ENCODE measurements at places on chromosomes 7 and 10. TPM values are rescaled to one million over a fixed set of nuclear protein-coding genes. Genes with fewer than 3 reads are reported as not detected.
A peak's percentile ranks its signal among the peaks of the same experiment; 100 is the strongest.

- peak; percentile 30 for DNase-seq
These were observed 262.1 kb downstream of the CREB5 start for GRCh38 chr7:28674359-28674782.

DNA sequence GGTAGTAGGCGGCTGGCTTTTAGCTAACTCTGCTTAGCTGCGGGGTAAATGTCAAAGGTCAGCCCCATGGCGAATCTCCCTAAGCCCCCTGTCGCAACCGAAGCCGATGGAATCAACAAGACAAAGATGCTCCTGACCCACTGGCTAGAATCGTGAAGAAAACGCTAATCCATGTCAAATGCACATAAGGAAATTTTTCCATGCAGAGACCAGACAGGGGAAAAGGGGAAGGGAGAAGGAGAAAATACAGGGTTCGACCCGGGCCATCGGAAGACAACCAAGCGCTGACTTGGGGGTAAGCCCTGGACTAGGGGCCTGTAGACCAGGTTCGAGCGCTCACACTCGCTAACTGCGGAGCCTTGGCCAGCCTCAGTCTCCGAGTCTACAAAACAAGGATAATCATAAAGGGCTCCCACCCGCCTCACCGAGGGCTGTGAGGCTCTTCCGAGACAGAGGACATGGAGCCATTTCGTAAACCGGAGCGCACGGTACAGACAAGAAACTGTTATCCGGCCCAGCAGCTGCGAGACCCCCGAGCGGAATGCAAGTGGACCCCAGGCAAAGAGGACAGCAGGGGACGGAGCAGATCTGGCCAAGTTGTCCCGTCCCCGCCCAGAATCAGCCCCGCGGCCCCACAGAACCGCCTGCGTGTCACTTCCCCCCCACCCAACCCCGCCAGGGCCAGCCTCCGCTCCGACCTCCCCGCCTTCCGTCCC lies 507 bp downstream of the SAR1A start:
- DNase-seq: no peak

DNA sequence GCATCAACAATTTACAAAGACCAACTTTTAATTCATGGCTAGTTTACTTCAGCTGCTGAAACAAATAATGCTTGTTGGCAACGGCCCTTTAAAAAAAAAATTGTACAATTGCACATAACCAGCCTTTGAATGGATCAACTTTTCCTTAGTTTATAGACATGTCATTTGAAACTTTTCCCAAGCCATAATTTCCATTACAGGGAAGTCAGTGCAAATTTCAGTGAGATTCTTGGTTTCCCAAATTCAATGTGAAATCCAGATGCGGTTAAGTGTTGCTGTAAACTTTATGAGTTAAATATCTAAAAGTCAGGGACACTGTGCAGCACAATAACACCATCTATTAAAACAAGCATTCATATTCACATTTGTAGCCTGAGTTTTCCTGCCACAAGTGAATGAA lies 182.2 kb downstream of the JAZF1 start:
- no peak for DNase-seq

- DNase-seq: no peak
These were observed 511.1 kb downstream of the GLRX3 start for GRCh38 chr10:130647341-130647740.

Gene MIOS
- total RNA-seq: 34.9 TPM

- DNase-seq: no peak
These were observed 2.5 kb downstream of the GCK start for GRCh38 chr7:44186736-44187135.

- no peak for DNase-seq
These were observed 2.5 kb upstream of the RHBDD2 start for GRCh38 chr7:75876126-75876881.

DNA sequence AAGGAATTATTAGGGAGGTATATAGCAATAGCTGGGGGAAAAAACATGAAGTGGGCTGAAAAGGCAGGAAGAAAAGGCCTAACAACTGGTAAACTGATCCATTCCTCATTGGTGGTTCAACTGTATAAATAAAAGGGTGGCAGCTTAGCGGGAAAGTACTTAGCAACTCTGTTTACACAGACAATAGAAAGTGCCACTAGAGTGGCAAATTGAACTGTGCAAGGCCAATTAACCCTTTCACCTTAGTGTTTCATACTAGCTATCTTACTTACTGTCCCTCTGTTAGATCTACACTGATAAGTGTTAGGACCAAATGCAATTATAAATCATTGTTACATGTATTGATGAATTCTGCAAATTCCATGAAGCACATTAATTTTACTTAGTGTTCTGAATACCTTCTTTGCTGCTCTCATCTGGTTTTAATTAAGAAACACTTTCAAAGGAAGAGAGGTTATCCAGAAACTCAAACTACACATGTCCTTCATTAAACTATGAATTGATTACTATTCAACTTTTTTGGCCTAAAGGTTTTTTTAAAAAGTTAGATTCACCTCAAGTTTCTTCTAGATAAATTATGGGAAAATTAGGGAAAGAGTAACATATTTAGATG lies 28.0 kb downstream of the DNAJC1 start:
- no peak for DNase-seq

DNA sequence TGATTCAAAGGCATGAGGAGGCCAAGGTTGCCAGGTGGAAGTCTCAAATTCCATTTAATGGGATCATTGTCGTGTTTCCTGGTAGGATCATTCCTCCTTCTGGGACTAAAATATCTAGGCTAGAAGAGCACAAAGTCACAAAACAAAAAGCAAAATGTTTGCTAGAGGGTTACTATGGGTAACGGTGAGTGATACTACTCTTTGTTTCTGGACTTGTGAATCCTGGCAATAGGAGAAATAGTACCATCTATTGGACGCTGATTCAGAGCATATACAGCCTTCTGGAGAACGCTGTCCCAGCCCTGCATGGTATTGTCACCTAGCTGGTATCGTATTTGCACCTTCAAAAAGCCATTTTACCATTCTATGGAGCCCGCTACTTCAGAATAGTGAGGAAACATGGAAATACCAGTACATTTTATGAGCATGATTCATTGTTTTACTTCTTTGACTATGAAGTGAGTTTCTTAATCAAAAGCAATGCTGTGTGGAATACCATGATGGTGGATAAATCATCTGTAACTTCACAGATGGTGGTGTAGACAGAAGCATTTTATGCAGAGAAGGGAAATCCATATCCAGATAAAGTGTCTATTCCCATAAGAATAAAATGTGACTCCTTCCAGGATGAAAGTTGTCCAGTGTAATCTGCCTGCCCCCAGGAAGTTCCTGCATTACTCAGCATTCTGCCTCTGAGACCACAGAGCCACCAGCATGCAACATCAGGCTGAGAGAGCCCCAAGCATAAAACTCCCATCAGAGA lies 361.0 kb downstream of the ETV1 start:
- DNase-seq: peak; percentile 17

GRCh38 chr7:120857588-120858573 lies at the start of gene TSPAN12:
Gene TSPAN12, minus strand, starts transcription at chr7:120858144. Its CDS starts 1,381 bp downstream, at chr7:120856763.
- DNase-seq: peak; percentile 66

DNA sequence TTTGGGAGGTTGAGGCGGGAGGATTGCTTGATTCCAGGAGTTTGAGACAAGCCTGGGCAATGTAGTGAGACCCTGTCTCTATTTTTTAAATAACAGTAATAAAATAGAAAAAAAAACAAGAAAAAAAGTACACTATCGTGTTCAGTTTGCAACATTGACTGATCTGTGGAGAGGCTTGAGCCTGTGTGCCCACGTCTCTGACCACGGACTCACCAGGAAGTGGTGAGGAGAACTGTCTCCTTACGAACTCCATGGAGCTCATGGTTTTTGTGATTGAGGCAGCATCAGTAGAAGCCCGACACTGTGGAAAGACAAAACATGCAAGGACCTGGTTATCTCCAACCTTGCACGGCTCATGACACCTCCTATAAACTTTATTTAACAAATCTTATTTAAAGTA lies 23.9 kb upstream of the DNAJB6 start:
- no peak for DNase-seq

GRCh38 chr10:75404815-75405597 lies 3.4 kb upstream of the ZNF503 start:
- DNase-seq: no peak

Gene AP1S1
- total RNA-seq: 139 TPM

GRCh38 chr7:150753826-150754603 lies 16.8 kb downstream of the GIMAP5 start:
- DNase-seq: no peak

GRCh38 chr10:83432261-83433045 lies 706.9 kb upstream of the GHITM start:
- no peak for DNase-seq

Gene NANOS1
- total RNA-seq: 1.2 TPM

Gene OR2A1
- total RNA-seq: under 0.01 TPM
